Fibroblast of lung (primary cell): ENCODE measurements at places on chromosomes 5 and 9. TPM values are rescaled to one million over a fixed set of nuclear protein-coding genes. Genes with fewer than 3 reads are reported as not detected.

- DNase-seq, result peak; percentile 74
- peaks cover 19% of the 10 kb centered on the region for H3K4me1 ChIP-seq
- no peaks in the 10 kb centered on the region for H3K27me3 ChIP-seq
- no peak overlapping the region for H3K4me3 ChIP-seq
- H3K36me3 ChIP-seq, result no peaks in the 10 kb centered on the region
- no peak overlapping the region for H3K27ac ChIP-seq
Observed at GRCh38 chr5:139633295-139634027, 14.7 kb upstream of the CXXC5 start.

DNA sequence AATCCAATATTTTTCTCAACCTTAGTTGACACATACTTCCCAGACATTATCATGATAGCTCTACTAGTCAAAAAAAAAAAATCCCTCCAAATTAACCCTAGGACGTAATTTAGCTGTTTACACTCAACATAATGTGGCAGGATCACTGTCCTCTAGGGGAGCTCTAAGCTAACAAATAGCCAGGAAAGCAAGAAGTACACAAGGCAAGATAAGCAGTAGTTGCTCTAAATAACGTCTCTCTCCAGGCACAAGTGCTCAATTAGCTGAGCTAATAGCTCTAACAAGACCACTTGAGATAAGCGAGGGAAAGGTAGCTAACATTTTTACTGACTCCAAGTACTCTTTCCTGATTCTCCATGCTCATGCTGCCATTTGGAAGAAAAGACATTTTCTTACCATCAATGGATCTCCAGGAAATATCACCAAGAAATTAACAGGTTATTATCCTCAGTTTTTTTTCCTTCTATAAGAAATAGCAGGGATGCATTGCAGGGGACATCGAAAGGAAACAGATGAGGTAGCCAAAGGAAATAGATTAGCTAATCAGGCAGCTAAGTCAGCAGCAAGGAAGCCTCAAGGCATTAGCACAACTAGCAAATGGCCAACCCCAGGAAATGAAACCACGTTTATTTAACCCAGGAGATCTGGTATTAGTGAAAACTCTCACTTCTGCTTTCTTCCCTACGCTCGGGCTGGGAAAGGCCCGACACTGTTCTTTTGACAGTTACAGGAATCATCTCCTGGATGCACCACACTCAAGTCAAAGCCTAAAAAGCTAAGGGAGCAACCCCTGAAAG is 614.1 kb downstream of the PTPRD start:
- H3K4me1 ChIP-seq, result no peaks in the 10 kb centered on the region
- no peak overlapping the region for H3K27ac ChIP-seq
- no peak overlapping the region for H3K4me3 ChIP-seq
- DNase-seq, result peak; percentile 1
- H3K36me3 ChIP-seq, result no peaks in the 10 kb centered on the region

- H3K27ac ChIP-seq, result no peak overlapping the region
- H3K27me3 ChIP-seq, result no peaks in the 10 kb centered on the region
- no peak overlapping the region for H3K4me3 ChIP-seq
- H3K36me3 ChIP-seq, result no peaks in the 10 kb centered on the region
- no peak for DNase-seq
Observed at GRCh38 chr5:35717718-35718117, 100.1 kb downstream of the SPEF2 start.

GRCh38 chr5:60856066-60856465 is 12.0 kb upstream of the ELOVL7 start:
- H3K4me1 ChIP-seq, result no peaks in the 10 kb centered on the region
- no peak for DNase-seq
- H3K27ac ChIP-seq, result no peak overlapping the region

- no peak for DNase-seq
- no peak overlapping the region for H3K27ac ChIP-seq
- no peaks in the 10 kb centered on the region for H3K4me1 ChIP-seq
- no peak overlapping the region for H3K4me3 ChIP-seq
Observed at GRCh38 chr5:124952079-124952478, 205.6 kb upstream of the ZNF608 start.

DNA sequence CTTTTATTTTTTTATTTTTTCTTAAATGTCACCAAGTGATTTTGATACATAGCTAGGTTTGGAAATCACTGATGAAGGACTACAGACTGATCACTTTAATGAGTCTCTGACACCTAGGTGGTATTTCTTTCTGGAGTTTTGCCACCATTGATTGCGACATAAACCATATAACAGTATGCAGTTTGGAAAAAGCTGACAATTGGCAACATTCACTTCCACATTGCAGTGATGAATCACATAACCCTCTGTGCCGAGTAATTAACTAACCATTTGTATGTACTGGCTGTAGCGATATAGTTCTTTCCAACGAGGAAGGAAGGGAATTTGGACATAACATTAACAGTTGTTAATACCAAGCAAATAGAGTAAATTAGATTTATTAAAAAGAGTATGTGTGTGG is 222.9 kb upstream of the EFNA5 start:
- H3K27me3 ChIP-seq, result no peaks in the 10 kb centered on the region
- no peaks in the 10 kb centered on the region for H3K4me1 ChIP-seq
- DNase-seq, result peak; percentile 63
- no peak overlapping the region for H3K4me3 ChIP-seq

DNA sequence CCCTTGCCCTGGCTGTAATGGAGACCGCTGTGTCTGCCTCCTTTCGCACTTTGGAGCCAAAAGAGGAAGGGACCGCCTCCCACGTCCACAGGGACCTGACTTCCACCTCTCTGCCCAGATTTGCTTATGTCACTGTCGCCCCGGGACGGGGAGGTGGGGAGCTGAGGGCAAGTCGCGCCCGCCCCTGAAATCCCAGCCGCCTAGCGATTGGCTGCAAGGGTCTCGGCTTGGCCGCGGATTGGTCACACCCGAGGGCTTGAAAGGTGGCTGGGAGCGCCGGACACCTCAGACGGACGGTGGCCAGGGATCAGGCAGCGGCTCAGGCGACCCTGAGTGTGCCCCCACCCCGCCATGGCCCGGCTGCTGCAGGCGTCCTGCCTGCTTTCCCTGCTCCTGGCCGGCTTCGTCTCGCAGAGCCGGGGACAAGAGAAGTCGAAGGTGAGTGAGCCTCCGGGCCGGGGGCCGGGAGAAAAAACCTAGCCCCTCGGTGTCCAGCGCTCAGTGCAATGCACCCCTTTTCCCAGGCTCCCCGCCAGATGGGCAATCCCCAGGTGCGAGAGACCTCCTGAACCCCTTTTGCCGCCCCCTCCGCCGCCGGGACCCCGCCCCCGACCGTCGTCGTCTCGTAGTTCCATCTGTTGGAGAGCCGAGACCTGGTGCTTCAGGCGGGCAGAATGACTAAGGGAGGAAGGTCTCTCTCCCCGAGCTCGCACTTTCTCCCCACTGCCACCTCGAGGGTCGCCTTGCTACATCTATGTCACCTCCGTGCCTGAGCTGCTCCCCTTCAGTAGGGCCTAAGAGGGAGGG is at the start of gene GPX3:
Gene GPX3 (plus strand): TSS at position 288 of the 807 bp plus-strand sequence. CDS start 64 bp downstream, at position 352.
- H3K27me3 ChIP-seq, result no peaks in the 10 kb centered on the region
- H3K4me3 ChIP-seq, result peak within 1 kb of the TSS; percentile 57
- H3K36me3 ChIP-seq, result no peaks in the 10 kb centered on the region
- H3K4me1 ChIP-seq, result peaks cover 31% of the 10 kb centered on the region
- H3K27ac ChIP-seq, result no peak within 1 kb of the TSS

DNA sequence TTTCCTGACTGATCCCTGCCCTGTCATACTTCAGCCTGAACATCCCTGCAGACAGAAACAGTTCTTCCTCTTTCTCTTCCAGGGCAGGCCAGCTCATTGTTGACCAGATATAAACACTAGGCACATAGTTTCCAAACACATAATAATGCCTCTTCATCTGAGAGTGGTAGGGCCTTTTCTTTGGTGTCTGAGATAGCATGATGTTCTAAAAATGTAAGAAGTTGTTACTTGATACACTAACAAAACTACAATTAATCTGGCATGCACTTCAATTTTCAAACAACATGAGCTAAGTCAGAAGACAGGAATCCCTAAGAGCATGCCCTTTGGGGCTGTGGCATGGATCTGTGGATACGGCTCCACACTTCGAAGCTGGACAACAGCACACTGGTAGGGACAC is 246.6 kb downstream of the SPOCK1 start:
- H3K4me1 ChIP-seq, result peaks cover 5% of the 10 kb centered on the region
- no peaks in the 10 kb centered on the region for H3K27me3 ChIP-seq
- peak overlapping the region; percentile 28 for H3K27ac ChIP-seq
- DNase-seq, result no peak
- H3K4me3 ChIP-seq, result no peak overlapping the region

DNA sequence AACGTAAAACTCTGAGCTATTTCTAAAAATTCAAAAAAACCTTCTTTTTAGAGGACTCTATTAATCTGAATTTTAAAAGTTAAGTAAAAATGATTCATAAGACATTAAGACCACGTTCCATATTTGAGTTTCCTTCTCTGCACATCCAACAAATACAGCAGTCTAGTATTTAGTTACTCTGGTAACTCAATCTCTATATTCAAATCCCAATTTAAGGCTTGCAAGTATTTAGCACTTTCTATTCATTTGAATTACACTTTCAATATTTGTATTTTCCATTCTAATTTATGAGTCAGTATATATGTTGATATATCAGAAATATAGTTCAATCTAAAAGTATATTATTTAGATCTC is 17.7 kb downstream of the RFX3 start:
- no peak overlapping the region for H3K4me3 ChIP-seq
- no peak overlapping the region for H3K27ac ChIP-seq
- H3K36me3 ChIP-seq, result no peaks in the 10 kb centered on the region
- no peak for DNase-seq
- H3K27me3 ChIP-seq, result no peaks in the 10 kb centered on the region

DNA sequence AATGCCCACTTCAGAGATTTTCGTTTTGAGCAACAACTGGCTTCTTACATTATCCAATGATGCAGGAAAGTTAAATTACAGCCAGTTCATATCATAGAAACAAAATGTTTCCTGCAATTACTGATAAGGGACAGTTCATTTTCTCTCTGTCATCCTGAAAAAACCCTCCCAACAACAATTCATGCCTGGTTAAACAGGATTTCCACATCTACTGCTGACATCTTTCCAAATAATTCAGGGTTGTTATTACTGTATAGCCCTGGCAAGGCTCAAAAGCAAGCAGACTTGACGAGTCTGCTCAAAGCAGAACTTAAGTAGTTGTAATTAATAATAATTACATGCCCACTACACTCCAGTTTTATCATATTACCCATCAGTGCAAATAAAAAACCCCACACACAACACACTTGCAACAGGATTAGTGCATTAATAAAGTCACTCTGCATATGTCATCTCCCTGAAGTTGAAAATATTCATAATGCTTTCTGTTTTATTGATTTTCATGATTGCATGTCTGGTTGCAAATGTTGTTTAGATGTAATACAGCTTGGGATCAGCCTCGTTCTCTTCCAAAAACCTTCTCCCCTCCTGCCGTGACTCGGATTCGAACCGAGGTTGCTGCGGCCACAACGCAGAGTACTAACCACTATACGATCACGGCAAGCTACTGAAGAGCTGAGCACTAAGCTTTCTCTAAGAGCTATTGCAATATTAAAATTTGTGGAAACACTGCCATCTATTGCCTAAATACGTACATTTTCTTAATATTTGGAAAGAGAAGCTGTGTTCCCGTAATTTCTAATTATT is 119.6 kb upstream of the NFIB start:
- H3K4me3 ChIP-seq, result no peak overlapping the region

GRCh38 chr9:18800579-18800978 is 232.4 kb downstream of the SAXO1 start:
- no peaks in the 10 kb centered on the region for H3K27me3 ChIP-seq
- peaks cover 2% of the 10 kb centered on the region for H3K4me1 ChIP-seq
- H3K36me3 ChIP-seq, result peaks cover 1% of the 10 kb centered on the region

DNA sequence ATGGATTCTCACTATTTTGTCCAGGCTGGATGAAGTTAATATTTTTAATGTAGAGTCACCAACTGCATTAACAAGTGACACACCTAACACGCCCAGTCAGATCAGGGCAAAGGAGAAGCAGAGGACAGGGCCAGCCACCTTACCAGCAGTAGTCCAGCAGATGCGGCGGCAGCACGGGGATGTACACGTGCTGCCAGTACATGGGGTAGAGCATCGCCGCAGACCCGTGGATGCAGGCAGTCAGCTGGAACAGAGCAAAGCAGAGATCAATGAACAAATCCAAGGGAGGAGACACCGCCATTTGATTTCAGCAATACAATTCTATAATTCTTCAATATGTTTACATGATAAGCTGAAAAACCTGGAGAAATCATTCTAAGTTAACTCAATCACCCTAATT is 274.2 kb downstream of the CRB2 start:
- no peaks in the 10 kb centered on the region for H3K36me3 ChIP-seq
- H3K27ac ChIP-seq, result no peak overlapping the region
- H3K4me3 ChIP-seq, result no peak overlapping the region
- H3K4me1 ChIP-seq, result no peaks in the 10 kb centered on the region
- H3K27me3 ChIP-seq, result no peaks in the 10 kb centered on the region
- no peak for DNase-seq

GRCh38 chr5:83331842-83332241 is 139.7 kb upstream of the VCAN start:
- no peaks in the 10 kb centered on the region for H3K4me1 ChIP-seq
- no peak overlapping the region for H3K4me3 ChIP-seq
- DNase-seq, result peak; percentile 42
- H3K27me3 ChIP-seq, result no peaks in the 10 kb centered on the region
- H3K36me3 ChIP-seq, result no peaks in the 10 kb centered on the region
- no peak overlapping the region for H3K27ac ChIP-seq

GRCh38 chr9:93301911-93302541 is 118.1 kb downstream of the WNK2 start:
- H3K27me3 ChIP-seq, result no peaks in the 10 kb centered on the region
- H3K36me3 ChIP-seq, result no peaks in the 10 kb centered on the region
- no peak overlapping the region for H3K27ac ChIP-seq
- no peak for DNase-seq
- no peaks in the 10 kb centered on the region for H3K4me1 ChIP-seq

ENG gene
- 11.8 and 30.4 TPM in 2 replicates for total RNA-seq

IFNA2 gene
- total RNA-seq, result not detected in 2 replicates

ERAP2 gene
- total RNA-seq, result 66.0 and 180 TPM in 2 replicates

CCDC180 gene
- 1.8 and 2.5 TPM in 2 replicates for total RNA-seq

NANS gene
- total RNA-seq, result 81.9 and 83.9 TPM in 2 replicates

PCDHGB5 gene
- 17.5 and 21.5 TPM in 2 replicates for total RNA-seq

SLC27A6 gene
- total RNA-seq, result 0.17 and 0.26 TPM in 2 replicates
